Hematopoietic multipotent progenitor cell treated with erythropoietin and hydrocortisone succinate and interleukin-3 and kit ligand, for 8 days (in vitro differentiated cells): ENCODE measurements at places on chromosomes 2 and 18.

DNA sequence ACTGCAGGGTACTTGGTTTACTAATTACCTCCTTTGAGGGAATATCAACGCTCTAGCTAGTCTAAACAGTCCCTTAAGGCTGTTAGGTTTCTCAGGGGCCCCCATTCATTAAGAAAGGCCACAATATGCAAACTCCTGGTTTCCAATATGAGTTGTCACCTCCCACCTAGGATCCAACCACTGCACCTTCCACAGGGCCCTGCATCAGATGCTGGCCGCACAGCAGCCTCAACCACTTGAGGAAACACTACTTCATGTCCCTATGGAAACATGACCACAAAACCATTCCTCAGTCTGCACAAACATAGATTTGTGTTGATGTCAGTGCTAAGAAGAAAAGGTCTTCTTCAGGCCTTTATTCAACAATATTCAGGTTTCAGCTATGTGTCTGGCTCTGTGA lies 40.9 kb downstream of the STAT4 start:
- DNase-seq: no peak

- DNase-seq: no peak
Observed at GRCh38 chr18:41266616-41267015, 688.4 kb upstream of the PIK3C3 start.

DNA sequence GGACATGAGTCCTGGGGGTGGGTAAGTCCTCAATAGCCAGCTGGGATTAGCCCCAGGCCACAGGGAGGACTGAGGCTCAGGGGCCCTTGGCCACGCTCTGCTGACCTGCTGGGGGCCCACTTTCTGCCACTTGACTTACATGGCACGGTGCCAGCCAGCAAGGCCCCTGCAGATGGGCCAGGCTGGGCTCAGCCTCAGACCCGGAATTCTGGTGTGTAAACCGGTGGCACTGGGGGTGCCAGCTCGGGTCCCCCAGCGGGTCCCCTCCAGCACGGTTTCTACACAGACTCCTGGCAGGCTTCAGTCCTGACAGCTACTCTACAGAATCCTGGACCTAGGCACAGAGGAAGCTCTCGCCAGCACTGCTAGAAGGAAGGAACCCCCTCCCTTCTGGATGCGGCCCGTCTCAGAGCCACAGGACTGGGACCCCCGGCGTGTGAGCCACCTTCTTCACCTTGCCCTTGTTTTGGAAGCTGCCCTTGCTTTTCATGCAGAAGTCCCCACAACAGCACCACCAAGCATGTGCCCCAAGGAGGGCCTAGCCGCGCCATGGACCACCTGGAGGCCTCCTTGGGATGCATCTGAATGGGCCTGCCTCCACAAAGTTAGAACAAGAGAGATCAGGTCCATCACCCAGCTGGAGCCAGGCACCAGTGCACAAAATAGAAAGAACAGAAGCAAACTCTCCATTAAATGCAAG lies 8.0 kb downstream of the HDAC4 start:
- no peak for DNase-seq

GRCh38 chr2:143936848-143937722 lies 582.8 kb downstream of the ZEB2 start:
- DNase-seq: peak; percentile 27

DNA sequence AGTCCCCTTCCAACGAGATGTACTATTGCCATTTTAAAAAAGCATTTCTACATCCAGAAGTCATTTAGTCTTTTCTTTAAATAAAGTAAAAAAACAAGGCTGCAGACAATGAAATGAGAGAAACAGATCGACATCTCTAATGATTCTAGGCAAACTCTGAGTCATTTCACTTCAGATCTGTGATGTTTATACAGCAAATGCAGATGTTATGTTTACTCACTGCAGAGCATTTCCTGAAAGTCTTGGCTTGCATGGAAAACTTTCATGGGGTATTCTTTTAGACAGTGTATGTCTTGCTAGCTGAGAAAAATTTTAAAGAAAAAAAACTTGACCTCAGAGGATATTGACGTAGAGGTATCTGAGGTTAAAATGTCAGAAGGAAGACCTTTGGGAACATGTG lies 797.4 kb downstream of the CNTNAP5 start:
- DNase-seq: no peak

GRCh38 chr2:127951026-127951425 lies 65.3 kb upstream of the AMMECR1L start:
- DNase-seq: no peak

DNA sequence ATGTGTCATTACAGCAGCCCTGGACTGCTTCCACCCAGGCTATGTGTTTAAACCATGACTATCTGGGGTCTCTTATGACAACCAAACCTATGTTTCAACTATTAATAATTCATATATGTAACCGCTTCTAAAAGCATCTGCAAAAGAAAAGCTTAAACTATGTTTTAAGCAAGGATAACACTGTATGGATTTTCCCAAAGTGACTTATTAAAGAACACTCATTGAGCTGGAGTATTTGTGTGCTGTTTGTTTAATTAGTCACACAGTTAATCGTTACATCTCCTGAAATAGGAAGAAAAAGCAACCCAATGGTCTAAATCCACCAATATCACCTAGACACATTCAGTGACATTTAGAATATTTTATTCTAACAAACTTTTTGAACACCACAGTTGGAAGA lies 51.3 kb downstream of the TMEM163 start:
- no peak for DNase-seq
